ENCODE measurements at places on chromosomes 5 and 9. TPM values are rescaled to one million over a fixed set of nuclear protein-coding genes. Genes with fewer than 3 reads are reported as not detected.

The MBLAC2 gene
- total RNA-seq: 2.4 TPM

The CXCL14 gene
- total RNA-seq: not detected

The PRSS3 gene
- not detected for total RNA-seq

The BAAT gene
- not detected for total RNA-seq

The SPINK4 gene
- not detected for total RNA-seq

The SLC6A7 gene
- not detected for total RNA-seq

The CSF1R gene
- total RNA-seq: 2.8 TPM

The NR4A3 gene
- total RNA-seq: 4.8 TPM

The LHX6 gene
- not detected for total RNA-seq

The COL27A1 gene
- 7.8 TPM for total RNA-seq

The CDC25C gene
- total RNA-seq: 11.5 TPM

The SNX2 gene
- 38.3 TPM for total RNA-seq

The ORM1 gene
- total RNA-seq: not detected

The HAVCR1 gene
- not detected for total RNA-seq

The TRPM3 gene
- total RNA-seq: not detected

DNA sequence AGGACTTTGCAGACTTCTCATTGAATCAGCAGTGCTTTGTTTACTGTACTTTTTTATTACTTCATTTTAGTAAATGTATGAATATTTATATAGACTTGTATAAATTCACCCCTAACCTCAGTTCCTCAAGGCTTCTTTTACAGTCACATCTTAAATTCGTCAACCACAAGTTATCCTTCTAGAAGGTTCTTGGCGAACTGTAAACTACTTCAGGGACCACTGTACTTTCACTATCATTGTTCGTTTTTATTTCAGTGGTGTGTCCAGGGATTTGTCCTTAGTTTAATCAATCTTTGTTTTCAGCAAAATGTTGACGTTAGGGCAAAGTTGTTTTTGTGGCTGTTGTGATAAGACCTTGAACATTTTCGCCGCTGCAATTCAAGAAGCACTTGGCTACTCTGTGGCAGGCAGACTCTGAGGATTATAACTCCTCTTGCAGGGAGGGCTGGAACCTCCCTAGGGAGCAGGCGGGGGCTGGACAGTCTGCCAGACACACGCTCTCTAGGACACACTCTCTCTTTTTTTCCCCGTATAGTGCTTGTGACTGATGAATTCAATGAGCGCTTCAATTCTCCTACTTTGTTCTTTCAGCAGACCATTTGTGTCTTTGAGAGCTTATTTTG lies 252.8 kb downstream of the FBXL7 start:
- ATAC-seq: no peak

- ATAC-seq: peak; percentile 11
These were observed 9.7 kb upstream of the RALGDS start for GRCh38 chr9:133130685-133131244.

- no peak for ATAC-seq
These were observed 161.9 kb downstream of the PPP2R2B start for GRCh38 chr5:146716636-146717035.

DNA sequence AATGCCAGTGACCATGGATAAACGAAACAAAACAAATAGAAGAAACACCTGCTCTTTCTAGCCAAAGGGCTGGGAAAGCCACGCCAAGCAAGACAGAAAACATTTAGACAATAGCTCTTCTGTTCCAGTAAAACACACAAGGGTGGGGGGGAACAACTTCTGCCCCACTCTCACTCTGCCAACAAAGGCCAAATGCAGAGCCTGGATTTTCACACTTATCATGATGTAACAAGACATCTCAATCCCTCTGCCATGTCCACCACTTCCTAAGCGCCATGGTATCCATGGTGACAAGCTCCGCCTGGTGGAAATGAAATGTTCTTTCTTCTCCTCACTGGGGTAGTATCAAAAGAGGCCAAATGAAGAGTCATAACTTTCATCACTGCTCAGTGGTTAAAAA lies 60.6 kb downstream of the DRD1 start:
- ATAC-seq: no peak

DNA sequence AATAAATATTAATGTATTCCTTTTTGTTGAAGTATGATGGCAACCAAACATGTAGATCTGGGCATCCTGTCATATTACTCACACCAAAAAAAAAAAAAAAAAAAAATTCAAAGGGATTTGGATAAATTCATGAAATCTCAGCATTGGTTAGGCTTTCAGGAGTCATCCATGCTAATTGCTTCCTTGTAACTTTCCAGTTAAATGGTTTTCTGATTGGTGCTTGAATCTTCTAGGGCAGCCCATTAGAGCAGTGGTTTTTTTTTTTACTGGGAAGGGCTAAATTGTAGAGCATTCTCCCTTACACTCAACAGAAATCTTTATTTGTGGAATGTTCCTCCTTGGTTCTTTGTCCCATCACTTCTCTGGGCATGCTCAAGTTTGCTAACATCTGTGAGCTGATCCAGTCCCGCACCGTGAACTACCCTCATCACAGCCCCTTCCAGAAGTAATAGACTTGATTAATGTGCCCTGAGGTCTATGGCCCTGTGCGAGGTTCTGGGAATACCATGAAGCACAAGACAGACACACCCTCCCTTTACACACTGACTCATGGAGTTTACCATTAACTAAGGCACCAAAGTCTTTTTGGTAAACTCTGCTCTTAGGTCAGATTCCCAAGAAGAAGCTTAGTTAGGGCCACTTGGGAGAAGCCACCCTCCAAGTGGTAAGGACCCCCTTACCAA lies 56.0 kb downstream of the RGS3 start:
- ATAC-seq: no peak

- no peak for ATAC-seq
These were observed 155.6 kb downstream of the EPB41L4A start for GRCh38 chr5:112263469-112263868.

GRCh38 chr9:12859704-12860251 lies 85.0 kb downstream of the LURAP1L start:
- no peak for ATAC-seq

GRCh38 chr9:73643379-73644013 lies 491.8 kb downstream of the ANXA1 start:
- ATAC-seq: no peak

- no peak for ATAC-seq
These were observed 7.6 kb downstream of the KIF24 start for GRCh38 chr9:34321451-34321850.

GRCh38 chr9:104775976-104776375 lies 12.0 kb downstream of the NIPSNAP3B start:
- ATAC-seq: no peak

GRCh38 chr9:13113216-13113615 lies 166.3 kb downstream of the MPDZ start:
- no peak for ATAC-seq

GRCh38 chr9:13131416-13131815 lies 148.1 kb downstream of the MPDZ start:
- no peak for ATAC-seq

DNA sequence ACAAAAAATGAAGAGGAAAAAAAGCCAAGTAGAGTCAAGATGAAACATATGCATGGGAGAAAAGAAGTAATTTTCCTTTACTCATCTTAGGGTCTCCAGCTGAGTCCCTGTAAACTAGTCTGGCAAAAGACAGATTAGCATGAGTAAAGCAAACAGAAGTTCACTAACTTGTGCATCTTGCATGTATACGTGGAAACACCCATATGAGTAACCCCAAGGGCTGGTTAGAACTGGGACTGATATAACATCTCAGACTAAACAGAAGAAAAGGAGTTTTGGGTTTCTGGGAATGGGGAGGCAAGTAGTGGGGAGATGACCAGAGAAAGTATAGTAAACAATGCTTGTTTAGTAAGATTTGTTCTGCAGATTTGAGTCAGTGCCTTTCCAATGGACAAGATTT lies 20.1 kb upstream of the GLDC start:
- ATAC-seq: no peak

- no peak for ATAC-seq
These were observed 29.8 kb downstream of the MED27 start for GRCh38 chr9:132049900-132050299.

GRCh38 chr9:38022203-38022895 lies 46.7 kb downstream of the SHB start:
- ATAC-seq: no peak

DNA sequence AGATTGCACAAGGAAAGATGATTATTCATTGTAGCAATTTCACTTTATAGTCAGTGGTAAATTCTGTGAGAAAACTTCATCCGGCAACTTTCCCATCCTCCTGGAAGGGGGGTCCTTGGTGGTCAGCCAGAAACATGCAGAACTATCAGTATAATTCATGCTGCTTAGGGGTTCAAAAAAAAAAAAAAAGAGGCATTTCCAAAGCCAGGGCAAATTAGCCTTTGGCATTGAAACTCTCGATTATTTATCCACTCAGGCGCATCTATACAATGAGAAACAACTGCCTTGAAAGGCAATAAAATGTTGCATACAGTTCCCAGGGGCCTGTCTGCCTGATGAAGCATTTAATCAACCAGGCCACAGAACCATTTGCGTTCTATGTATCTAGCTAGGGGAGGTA lies 263.3 kb downstream of the TMEM167A start:
- no peak for ATAC-seq

DNA sequence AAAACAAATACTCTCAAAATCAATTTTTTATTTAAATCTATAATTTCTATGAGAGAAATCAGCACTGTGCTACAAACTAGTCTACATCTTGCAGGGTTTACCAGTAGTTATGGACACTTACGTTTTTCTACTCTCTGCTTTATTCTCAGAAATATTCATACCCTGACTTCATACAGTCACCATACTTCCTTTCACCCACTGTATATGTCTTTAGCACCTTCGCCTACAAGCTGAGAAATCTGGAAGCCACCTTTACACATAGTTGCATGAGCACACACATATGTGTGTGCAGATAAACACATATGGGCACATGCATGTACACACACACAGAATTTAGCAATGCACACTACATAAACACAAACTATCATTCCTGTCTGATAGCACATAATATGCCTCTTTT lies 177.0 kb downstream of the ST8SIA4 start:
- no peak for ATAC-seq

- ATAC-seq: peak; percentile 92
These were observed 14.9 kb upstream of the DELE1 start for GRCh38 chr5:141908796-141909195.

DNA sequence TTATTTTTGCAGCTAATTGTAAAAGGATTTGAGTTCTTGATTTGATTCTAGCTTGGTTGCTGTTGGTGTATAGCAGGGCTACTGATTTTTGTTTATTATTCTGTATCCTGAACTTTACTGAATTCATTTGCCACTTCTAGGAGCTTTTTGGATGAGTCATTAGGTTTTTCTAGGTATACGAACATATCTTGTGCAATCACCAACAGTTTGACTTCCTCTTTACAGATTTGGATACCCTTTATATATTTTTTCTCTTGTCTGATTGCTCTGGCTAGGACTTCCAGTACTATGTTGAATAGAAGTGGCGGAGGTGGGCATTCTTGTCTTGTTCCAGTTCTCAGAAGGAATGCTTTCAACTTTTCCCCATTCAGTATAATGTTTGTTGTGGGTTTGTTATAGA lies 210.8 kb downstream of the FGF10 start:
- ATAC-seq: no peak

GRCh38 chr5:79612667-79613198 lies 492 bp downstream of the TENT2 start:
- ATAC-seq: peak; percentile 62

GRCh38 chr5:159864885-159865691 lies 51.2 kb upstream of the ADRA1B start:
- ATAC-seq: peak; percentile 68

- ATAC-seq: no peak
These were observed 4.5 kb downstream of the CORO2A start for GRCh38 chr9:98187926-98188325.

- ATAC-seq: peak; percentile 72
These were observed 148.3 kb downstream of the GAPVD1 start for GRCh38 chr9:125409637-125410521.

DNA sequence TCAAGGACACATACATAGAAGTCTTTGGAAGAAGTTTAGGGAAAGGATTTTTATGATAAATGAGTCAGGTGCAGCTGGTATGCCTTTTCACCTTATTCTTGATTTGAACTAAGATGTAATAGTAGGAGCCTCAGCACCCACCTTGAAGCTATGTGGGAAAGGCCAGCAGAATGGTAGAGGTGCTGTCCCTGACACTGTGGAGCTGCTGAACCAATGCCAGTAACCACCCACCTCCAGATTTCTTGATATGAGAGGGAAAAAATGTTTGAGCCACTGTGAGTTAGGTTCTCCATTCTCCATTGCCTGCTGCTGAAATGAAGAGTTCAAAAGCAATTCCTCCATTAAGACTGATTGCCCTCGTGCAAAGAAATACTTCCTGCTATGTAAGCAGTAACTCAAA lies 12.2 kb upstream of the HMGCR start:
- peak; percentile 86 for ATAC-seq

DNA sequence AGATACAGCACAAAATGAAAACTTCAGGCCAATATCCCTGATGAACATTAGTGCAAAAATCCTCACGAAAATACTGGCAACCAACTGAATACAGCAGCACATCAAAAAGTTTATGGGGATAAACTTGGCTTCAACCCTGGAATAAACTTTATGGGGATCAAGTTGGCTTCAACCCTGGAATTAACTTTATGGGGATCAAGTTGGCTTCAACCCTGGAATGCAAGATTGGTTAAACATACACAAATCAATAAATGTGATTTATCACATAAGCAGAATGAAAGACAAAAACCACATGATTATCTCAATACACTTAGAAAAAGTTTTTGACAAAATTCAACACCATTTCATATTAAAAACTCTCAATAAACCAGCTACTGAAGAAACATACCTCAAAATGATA lies 213.7 kb upstream of the DMRTA1 start:
- ATAC-seq: no peak

GRCh38 chr5:175821790-175822211 lies 49.6 kb upstream of the CPLX2 start:
- peak; percentile 85 for ATAC-seq

- ATAC-seq: no peak
These were observed 45.9 kb downstream of the ANXA2R start for GRCh38 chr5:42994246-42994554.

GRCh38 chr5:131514316-131515283 lies 120.4 kb downstream of the RAPGEF6 start:
- ATAC-seq: peak; percentile 93

DNA sequence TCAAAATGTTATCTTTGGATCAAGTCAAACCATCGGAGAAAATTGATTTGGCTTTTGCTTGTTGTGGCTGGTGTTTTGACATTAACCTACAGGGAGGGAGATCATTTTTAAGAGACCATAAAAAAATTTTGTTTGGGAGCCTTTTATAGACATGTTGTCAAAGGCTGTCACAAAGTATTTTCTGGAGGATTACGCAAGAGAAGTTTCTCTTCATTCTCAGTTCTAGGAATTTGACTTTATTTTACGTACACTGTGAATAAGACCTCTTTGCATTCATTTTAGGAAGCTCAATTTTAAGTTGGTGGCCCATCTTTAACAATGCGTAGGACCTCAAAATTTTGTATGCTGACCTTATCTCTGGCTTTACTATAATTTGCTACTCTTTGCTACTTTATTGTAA lies 50.2 kb upstream of the SLC44A1 start:
- no peak for ATAC-seq

- ATAC-seq: no peak
These were observed 59.9 kb downstream of the SLC1A3 start for GRCh38 chr5:36666274-36666673.

GRCh38 chr9:84436386-84437109 lies 96.0 kb upstream of the SLC28A3 start:
- no peak for ATAC-seq

GRCh38 chr5:8520917-8521316 lies 652.0 kb downstream of the MTRR start:
- no peak for ATAC-seq

GRCh38 chr9:125494653-125494915 lies 212.4 kb downstream of the MAPKAP1 start:
- no peak for ATAC-seq

GRCh38 chr9:114805670-114806525 lies at the start of gene TNFSF15:
Gene TNFSF15 (minus strand): TSS chr9:114806039. CDS start chr9:114806012, 27 bp downstream.
- peak; percentile 94 for ATAC-seq
